ENCODE measurements at places on chromosomes 7 and 10. TPM values are rescaled to one million over a fixed set of nuclear protein-coding genes. Genes with fewer than 3 reads are reported as not detected.

DNA sequence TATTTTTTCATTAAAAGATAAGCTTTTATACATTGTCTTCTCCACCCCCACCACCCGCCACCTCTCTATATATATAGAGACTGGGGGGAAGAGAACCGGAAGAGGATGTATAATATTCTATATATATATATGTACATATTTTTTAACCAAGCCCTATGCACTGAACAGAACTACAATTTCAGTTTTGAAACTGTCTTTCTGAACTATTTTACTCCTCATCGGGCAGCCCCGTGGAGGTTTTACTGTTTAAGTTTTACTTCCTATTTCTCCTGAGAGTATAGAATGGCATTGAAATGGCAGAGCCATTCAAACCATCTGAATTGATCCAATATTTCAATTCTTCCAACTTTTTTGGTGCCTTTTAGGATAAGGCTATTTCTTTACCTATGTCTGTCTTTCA lies 1047.1 kb downstream of the NRG3 start:
- H3K27ac ChIP-seq: no peak overlapping the region
- no peak overlapping the region for H3K4me3 ChIP-seq
- no peak for DNase-seq
- no peaks in the 10 kb centered on the region for H3K27me3 ChIP-seq
- no peaks in the 10 kb centered on the region for H3K4me1 ChIP-seq

The H2BK1 gene
- total RNA-seq: not detected

DNA sequence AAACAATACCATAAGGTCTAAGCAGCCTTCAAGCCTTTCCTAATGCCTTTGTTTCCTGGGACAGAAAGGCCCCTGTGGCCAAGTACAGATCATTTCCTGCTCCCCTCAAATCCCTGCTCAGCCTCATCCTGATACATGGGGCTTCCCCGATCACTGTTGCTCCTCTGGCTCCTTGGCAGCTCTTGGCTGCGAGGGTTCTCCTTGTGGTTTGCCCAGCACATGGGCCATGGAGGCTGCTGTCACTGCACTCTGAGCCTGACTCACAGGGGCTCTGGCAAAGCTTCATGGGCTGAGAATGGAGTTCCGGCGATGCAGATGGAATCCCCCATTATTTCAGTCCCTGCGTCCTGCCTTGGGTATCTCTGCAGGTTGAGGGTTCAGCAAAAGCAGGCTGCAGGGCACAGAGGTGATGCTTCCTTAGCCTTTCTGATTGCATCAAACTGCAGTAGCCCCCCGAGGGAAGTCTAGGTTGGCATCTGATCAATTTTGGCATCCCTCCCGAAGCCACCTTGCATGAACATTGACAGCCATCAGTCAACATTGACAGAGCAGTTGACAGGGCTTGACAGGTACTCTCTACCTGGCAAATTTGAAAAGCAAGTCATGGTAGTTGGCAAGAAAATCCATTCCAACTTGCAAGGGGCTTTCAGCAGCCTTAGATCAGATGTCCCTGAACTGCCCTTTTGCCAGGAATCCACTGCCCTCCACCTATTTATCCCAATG lies 168.6 kb downstream of the GFRA1 start:
- no peaks in the 10 kb centered on the region for H3K27me3 ChIP-seq
- H3K4me1 ChIP-seq: no peaks in the 10 kb centered on the region
- no peak overlapping the region for H3K27ac ChIP-seq
- no peaks in the 10 kb centered on the region for H3K36me3 ChIP-seq
- no peak overlapping the region for H3K4me3 ChIP-seq
- DNase-seq: no peak

DNA sequence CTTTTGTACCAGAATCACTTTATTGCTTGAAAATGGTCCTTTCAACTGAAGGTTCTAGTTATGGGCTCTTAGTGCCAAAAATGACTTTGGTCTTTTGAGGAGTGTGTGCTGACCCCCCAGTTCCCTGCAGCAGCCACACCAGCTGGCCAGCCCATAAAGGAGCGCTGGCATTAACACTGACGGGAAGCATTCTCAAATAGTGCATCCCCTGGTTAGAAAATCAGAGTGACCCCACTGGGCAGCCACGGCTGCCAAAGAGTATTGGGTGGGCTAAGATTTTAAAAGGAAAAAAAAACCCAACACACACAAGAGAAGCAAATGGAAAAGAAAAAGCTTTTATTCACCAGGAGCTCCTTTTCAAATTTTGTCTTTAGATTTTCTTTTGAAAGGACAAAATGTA lies 199.8 kb downstream of the CELF2 start:
- H3K4me3 ChIP-seq: no peak overlapping the region
- peaks cover 6% of the 10 kb centered on the region for H3K4me1 ChIP-seq
- no peak for DNase-seq
- no peak overlapping the region for H3K27ac ChIP-seq
- no peaks in the 10 kb centered on the region for H3K36me3 ChIP-seq

- no peak overlapping the region for H3K4me3 ChIP-seq
- H3K27me3 ChIP-seq: no peaks in the 10 kb centered on the region
- H3K27ac ChIP-seq: no peak overlapping the region
- H3K36me3 ChIP-seq: no peaks in the 10 kb centered on the region
- peaks cover 37% of the 10 kb centered on the region for H3K4me1 ChIP-seq
Measured at GRCh38 chr7:107937531-107937930, 46.5 kb downstream of the DLD start.
